Activated naive CD4-positive, alpha-beta T cell treated with anti-CD3 and anti-CD28 coated beads, Interleukin-2, amount 50 U/mL, for 16 hours (primary cell): ENCODE measurements at places on chromosomes 12 and 14.

DNA sequence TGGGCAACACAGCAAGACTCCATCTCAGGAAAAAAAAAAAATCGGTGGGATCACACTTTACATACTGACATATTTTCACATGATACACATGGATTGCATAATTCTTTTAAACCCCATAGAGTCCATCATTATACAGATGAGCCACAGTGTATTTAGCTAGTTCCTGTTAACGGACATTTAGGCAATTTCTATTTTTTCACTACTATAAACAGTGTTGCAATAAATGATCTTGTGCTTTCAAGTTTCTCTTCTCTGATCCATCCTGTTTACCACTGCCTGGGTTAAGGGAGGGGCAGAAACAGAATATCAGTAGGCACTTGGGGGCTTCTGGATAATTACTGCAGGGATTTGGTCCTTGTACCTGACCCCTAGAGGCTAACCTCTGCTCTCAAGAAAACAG lies 43.4 kb upstream of the SPTLC2 start:
- DNase-seq = no peak

- DNase-seq = no peak
Observed at GRCh38 chr12:76329159-76329558, 19.1 kb downstream of the BBS10 start.

- no peak for DNase-seq
Observed at GRCh38 chr12:16148938-16149337, 128.5 kb downstream of the SLC15A5 start.

GRCh38 chr12:75781532-75782046 lies 250.0 kb downstream of the PHLDA1 start:
- DNase-seq = no peak

GRCh38 chr14:104560586-104560945 lies 19.0 kb upstream of the C14orf180 start:
- DNase-seq = no peak

GRCh38 chr14:105052110-105052458 lies 13.1 kb downstream of the GPR132 start:
- no peak for DNase-seq

DNA sequence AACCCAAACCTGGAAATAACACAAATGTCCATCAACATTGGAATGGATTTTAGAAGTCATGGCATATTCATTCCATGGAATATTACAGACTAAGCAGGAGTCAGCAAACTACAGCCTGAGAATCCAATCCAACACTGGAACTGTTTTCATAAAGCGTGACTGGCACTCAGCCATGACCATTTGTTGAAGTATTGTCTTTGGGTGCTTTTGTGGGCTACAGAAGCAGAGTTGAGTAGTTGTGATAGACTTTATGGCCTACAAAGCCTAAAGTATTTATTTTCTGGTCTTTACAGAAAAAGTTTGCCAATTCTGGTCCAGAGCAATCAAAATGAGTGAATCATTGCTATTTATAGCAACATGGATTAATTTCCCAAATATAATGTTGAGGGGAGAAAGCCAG lies 34.5 kb upstream of the FRS2 start:
- DNase-seq = no peak

- DNase-seq = no peak
Observed at GRCh38 chr14:35205737-35206136, 83.4 kb downstream of the PRORP start.
